Spleen (tissue), 13 donors: ENCODE measurements at places on chromosomes 12 and 14. TPM values are rescaled to one million over a fixed set of nuclear protein-coding genes. Genes with fewer than 3 reads are reported as not detected.

GRCh38 chr14:92529903-92530302 lies 16.3 kb downstream of the RIN3 start:
- DNase-seq = no peak

DNA sequence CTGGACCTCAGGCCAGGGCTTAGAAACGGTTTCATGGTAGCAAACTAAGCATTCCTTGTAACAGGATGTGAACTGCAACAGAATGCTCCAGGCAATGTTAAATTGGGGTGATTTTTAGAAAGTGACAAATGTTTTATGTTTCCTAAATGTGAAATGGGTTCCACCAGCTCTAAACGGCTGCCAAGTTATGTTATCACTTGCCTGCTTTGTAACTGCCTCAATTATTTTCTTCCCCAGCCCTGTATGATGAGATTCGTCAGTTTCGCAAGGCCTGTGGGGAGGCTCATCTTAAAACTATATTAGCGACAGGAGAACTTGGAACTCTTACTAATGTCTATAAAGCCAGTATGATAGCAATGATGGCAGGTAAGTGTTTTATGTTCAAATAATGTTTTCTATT lies 70.9 kb downstream of the DERA start:
- no peak for DNase-seq

- DNase-seq = peak; percentile 47
Observed at GRCh38 chr12:131114942-131115584, 161.4 kb downstream of the ADGRD1 start.

DNA sequence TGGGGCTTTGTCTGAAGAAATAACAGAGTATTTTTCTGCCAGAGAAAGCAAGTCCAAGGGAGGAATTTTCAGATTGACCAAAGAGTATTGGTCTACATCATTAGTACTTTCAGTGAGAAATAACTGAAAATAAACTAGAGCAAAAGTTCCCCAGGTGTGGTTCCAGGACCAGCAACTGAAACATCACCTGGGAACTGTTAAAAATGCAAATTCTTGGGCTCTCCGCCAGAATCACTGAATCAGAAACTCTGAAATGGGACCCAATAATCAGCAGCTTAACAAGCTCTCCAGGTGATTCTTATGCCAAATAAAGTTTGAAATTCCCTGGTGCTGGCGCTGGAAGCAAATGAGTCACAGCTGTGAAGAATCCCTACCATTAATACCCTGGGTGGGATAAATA lies 52.1 kb downstream of the EIF2S3B start:
- no peak for DNase-seq

GRCh38 chr12:28130625-28131598 lies 59.3 kb upstream of the CCDC91 start:
- peak; percentile 67 for DNase-seq

GRCh38 chr14:45252366-45253069 lies 484 bp downstream of the MIS18BP1 start:
- peak; percentile 76 for DNase-seq

DNA sequence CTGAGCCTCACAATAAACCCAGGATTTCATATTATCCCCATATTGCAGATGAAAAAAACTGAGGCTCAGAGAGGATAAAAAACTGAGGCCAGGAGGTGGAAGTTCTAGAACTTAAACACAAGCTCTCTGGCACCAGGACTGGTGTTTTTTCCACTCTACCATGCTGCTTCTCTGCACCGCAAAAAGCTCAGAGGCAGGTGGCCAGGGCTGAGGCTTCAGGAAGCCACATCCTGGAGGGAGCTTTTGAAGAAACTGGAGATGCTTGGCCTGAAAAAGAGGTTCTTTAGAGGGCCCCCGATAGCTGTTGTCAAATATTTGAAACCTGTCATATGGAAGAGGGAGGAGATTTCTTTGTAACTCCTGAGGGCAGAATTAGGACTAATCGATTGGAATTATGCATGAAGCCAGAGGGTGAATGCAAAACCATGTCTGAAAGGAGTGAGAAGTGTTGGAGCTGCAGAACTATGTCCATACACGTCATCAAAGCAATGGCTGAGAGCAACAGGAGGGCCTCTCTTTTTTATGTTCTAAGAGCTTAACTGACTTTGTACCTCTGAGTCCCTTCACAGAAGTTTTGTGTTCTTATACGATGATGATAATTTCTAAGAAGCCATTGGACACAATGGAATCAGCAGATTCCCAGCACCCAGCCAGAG lies 448.6 kb downstream of the FUT8 start:
- no peak for DNase-seq

- no peak for DNase-seq
Observed at GRCh38 chr12:7433276-7433822, 10.6 kb downstream of the CD163L1 start.

GRCh38 chr12:5633106-5633505 lies 201.2 kb downstream of the NTF3 start:
- DNase-seq = no peak

DNA sequence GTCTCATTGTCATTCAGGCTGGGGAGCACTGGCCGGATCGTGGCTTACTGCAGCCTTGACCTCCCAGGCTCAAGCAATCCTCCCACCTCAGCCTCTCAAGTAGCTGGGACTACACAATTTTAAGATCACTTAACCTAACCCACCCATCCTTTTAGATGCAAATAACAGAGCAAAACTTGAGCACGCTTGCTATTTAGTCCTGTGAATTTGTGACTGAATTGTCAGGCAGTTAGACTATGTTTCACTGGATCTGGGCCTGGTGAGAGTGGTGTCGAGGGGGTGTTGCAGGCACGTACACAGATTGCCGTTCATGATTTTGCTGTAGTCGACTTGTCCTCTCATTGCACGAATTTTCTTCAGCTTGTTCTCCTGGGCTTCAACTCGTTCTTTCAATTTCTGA lies 38.2 kb downstream of the ZFYVE21 start:
- peak; percentile 30 for DNase-seq

- DNase-seq = no peak
Observed at GRCh38 chr12:127381043-127381668, 885.8 kb upstream of the TMEM132C start.

CD27 gene
- 59.2 TPM for total RNA-seq

SLC6A12 gene
- 2.3 TPM for total RNA-seq

LYZ gene
- total RNA-seq = 298 TPM
